ENCODE measurements at places on chromosomes 5 and 9.

DNA sequence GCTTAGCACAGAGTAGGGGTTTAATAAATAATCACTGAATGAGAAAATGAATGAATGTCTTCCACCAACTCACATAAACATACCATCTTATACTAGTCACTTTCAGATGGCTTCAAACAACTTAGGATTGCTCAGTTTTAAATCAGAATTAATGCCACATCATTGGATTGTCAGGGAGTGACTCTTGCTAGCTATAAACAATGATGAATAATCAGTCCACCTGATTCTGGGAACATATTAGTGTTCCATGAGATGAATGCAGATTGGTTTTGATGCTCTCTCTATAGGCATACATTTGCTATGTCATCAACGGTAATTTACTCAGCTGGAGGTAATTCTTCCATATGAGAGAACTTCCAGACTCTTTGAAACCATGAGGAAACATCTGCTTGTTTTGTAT, 97.4 kb downstream of the CDH9 start:
- no peak overlapping the region for H3K4me3 ChIP-seq
- H3K36me3 ChIP-seq = no peaks in the 10 kb centered on the region
- H3K27ac ChIP-seq = no peak overlapping the region
- H3K4me1 ChIP-seq = no peaks in the 10 kb centered on the region
- no peaks in the 10 kb centered on the region for H3K27me3 ChIP-seq

- H3K36me3 ChIP-seq = no peaks in the 10 kb centered on the region
- no peaks in the 10 kb centered on the region for H3K4me1 ChIP-seq
- DNase-seq = peak; percentile 44
- no peak overlapping the region for H3K27ac ChIP-seq
- H3K4me3 ChIP-seq = no peak overlapping the region
Observed at GRCh38 chr5:44952376-44952775, 143.6 kb downstream of the MRPS30 start.

GRCh38 chr9:87703636-87704276, 22.2 kb upstream of the CTSL start:
- no peak overlapping the region for H3K4me3 ChIP-seq
- H3K27ac ChIP-seq = no peak overlapping the region
- H3K36me3 ChIP-seq = no peaks in the 10 kb centered on the region
- H3K4me1 ChIP-seq = no peaks in the 10 kb centered on the region

- no peak for DNase-seq
- H3K27me3 ChIP-seq = no peaks in the 10 kb centered on the region
- no peaks in the 10 kb centered on the region for H3K36me3 ChIP-seq
- no peaks in the 10 kb centered on the region for H3K4me1 ChIP-seq
- H3K4me3 ChIP-seq = no peak overlapping the region
Observed at GRCh38 chr5:157069949-157070348, 11.0 kb upstream of the HAVCR1 start.

GRCh38 chr5:113124914-113125313, 148.3 kb downstream of the DCP2 start:
- no peak overlapping the region for H3K27ac ChIP-seq
- no peak for DNase-seq
- H3K36me3 ChIP-seq = no peaks in the 10 kb centered on the region
- H3K4me1 ChIP-seq = no peaks in the 10 kb centered on the region
- no peak overlapping the region for H3K4me3 ChIP-seq

- H3K4me3 ChIP-seq = no peak overlapping the region
- no peaks in the 10 kb centered on the region for H3K27me3 ChIP-seq
- no peak overlapping the region for H3K27ac ChIP-seq
- no peaks in the 10 kb centered on the region for H3K36me3 ChIP-seq
- DNase-seq = no peak
Observed at GRCh38 chr9:76846297-76846696, 59.6 kb downstream of the PRUNE2 start.

DNA sequence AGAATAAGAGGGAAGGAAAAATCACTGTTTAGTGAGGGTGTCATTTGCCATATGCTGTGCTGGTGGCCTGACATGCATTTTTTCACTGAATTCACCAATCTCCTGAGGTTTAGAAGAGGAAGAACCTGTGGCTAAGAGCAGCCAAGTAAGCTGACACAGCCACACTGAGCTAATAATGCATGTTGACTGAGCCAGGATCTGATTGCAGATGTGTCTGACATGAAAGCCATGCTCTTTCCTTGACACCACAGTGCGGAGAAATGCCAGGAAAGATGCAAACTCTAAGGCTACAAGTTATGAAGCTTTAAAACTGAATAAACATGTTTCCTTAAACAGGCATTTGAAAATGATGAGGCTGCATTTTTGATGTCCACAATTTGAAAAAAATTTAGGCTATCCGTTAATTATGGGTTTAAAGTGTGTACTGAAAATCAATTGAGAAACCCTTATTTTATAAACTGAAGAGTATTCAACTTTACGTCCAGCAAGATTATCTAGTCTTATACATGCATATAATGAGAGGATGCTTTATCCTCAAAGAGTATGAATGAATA, 208.6 kb downstream of the FBN2 start:
- no peaks in the 10 kb centered on the region for H3K4me1 ChIP-seq
- DNase-seq = no peak
- H3K4me3 ChIP-seq = no peak overlapping the region
- no peaks in the 10 kb centered on the region for H3K27me3 ChIP-seq

Measured in testis (tissue), 5 donors.